Activated T-cell treated with anti-CD3 and anti-CD28 coated beads for 1 hour (primary cell): ENCODE measurements at places on chromosomes 6 and 20.

DNA sequence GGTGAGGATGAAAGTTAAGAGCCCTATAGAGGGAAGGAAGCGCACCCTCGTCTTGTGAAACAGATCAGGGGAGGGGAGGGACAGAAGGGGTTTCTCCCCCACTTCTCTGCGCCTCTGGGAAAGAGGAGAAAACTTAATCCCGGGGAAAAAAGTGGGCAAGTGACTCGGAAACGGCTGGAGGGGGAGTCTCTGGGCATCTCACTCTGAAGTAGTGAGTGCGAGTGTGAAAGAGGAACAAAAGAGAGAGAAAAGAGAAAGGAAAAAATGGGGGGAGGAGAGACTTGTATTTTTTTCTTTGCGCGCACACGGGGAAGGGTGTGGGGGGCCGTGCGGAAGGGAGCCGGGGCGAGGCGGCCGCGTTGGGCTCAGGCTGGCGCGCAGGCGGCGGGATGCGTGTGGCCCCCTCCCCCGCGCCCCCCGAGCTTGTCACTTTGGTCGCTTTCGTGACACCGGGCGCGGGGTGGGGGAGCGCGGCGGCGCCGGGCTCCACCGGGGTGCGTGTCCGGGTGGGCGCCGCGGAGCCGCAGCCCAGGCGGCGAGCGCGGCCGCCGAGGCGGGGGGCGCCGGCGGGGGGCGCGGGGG lies 454 bp downstream of the L3MBTL3 start:
- DNase-seq, result peak; percentile 26

DNA sequence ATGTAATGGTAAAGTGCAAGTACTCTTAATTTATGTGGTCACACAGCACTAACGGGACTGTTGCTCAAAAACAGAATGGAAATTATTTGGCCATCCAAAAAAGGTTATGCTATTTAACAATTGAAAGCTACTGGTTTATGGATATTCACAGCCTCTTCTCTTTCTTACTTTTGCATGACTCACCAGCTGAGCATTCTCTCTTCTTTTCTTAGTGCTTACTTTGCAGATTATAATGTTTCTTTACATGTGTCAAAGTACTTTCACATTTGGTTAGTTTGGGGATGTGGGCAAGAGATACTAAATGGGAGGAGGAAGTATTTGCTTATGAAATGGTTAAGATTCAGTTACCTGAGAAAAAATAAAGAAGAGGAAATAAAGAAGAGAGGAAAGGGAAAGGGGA lies 610.5 kb downstream of the HTR1B start:
- DNase-seq, result no peak

DNA sequence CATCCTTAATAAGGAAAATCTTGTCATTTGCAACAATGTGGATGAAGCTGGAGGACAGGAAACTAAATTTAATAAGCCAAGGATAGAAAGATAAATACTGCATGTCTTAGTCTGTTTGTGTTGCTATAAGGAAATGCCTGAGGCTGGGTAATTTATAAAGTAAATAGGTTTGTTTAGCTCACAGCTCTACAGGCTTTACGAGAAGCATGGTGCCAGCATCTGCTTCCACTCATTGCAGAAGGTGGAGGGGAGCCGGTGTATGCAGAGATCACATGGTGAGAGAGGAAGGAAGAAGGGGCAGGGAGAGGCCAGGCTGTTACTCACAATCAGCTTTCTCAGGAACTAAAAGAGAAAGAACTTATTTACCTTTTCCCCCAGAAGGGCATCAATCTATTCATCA lies 118.9 kb upstream of the SMLR1 start:
- DNase-seq, result no peak

- no peak for DNase-seq
Measured at GRCh38 chr6:18400831-18401446, 13.8 kb downstream of the RNF144B start.

- no peak for DNase-seq
Measured at GRCh38 chr20:64242797-64243475, 12.6 kb upstream of the PCMTD2 start.

GRCh38 chr20:52899041-52899608 lies 73.0 kb upstream of the TSHZ2 start:
- no peak for DNase-seq

DNA sequence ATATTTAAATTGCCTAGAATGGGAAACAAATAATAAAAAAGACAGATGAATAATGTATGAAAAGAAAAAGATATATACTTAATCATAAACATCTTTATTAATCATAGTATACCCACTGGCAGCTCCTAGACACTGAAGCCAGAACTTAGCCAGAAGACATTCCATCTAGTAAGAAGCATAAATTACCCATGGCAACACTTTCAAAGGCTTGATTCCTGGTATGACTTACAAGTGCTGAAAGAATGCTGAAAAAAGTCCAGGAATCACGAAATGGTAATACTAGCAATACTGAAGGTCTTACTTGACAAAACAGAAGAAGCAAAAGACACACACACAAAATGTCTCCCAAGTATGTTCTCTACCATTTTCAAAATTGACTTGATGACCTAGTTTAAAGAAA lies 38.0 kb downstream of the RWDD2A start:
- no peak for DNase-seq

DNA sequence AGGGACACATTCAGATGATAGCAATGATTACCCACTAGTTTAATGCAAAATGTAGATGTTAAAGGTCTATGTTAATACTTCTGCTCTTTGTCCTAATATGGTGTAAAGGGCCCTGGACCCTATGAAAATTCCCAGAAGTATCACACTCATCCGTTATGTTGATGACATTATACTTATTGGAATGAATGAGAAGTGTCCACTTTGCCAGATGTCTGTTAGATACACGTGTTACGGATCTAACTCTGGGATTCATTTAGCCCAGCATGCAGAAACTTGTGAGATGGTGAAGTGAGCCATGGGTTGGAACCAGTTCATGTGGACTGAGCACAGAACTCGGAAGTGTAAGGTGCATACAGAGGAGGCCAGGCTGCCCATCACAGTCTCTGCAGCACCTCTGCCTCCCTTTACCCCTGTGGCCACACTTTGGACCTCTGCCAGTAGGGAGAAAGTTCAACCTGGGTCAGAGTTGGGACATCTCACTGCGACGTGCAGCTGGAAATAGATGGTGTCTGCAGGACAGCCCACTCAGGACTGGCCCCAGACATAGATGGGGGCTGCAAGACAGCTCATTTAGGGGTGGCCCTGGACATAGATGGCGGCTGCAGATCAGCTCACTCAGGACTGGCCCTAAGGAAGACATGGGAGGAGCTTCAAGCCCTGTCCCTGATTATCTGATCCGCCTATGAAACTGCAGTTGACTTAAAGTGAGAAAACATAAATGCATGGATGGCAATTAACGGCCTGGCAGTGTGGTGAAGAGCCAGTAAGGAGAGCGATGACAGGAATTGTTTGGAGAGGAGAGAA lies 71.2 kb upstream of the THBS2 start:
- no peak for DNase-seq

DNA sequence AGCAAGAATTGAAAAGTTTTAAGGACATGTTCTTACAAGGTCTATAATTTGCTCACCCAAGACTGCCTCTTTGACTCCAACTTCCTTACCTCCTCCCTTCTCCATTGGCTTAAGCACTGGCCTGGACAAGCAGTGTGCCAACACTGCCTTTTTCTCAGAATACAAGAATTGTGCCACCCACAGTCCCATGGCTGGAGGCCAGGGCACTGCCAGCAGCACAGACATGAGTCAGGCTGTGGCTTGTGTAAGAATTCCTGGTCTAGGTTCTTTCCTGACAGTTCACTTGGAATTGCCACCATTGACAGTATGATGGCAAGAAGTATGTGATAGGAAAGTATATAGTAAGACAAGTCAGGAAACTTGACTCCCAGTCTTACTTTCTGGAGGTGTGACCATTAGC lies 202.7 kb upstream of the MARCKS start:
- no peak for DNase-seq

DNA sequence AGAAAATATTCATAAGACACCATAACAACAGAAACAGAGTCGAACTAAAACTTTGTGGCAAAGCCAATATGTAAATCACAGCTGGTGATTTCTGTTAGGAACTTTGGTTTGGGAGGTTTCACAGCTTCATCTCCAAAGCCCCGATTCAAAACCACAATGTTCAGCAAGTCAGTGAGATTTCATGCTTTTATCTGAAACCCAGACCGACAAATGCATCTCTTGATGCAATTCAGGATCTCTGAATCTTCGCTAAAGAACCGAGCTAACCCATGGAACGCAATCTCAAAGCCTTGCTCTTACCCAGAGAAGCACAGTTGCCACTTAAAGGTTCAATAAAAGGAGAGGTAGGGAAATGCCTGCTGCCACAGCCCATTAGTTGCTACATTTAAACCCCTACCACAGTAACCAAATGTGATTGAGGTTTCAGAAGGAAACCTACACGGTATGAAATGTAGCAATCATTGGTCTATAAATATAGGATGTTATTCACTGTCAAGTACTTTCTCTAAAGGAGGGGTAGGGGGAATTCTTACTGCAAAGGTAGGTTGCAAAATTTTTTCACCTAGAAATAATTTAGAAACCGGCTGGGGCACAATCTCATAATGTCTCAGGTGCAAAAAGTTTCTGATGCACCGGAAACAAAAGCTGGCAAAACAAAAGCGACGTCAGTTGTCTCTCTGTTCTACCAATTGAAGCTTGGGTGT lies 381.0 kb upstream of the ARID1B start:
- DNase-seq, result no peak

GRCh38 chr20:5863040-5863833 lies 87.1 kb downstream of the TRMT6 start:
- DNase-seq, result no peak

DNA sequence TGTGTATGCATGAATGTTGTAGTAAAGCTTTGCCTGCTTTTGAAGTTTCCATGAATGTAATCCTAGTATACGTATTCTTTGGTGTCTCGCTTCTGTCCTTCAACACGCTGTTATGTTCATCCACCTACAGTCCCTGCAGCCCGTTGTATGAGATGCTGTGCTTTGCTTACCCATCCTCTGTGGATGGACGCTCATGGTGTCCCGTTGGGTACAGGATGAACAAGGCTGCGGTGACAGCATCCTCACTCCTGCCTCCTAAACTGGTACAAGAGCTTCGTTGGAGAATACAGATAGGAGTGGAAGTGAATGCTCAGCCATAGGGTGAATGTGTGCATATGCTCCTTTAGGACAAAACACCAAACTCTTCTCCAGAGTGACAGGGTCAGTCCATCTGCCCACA lies 366.2 kb downstream of the ZFAND3 start:
- no peak for DNase-seq
